SK-N-SH (cell line): ENCODE measurements at places on chromosomes 5 and 9.

GRCh38 chr9:713091-713490 lies 128.4 kb upstream of the DMRT1 start:
- no peak for DNase-seq

- peak; percentile 30 for DNase-seq
Observed at GRCh38 chr9:127014216-127014909, 99.8 kb downstream of the RALGPS1 start.

DNA sequence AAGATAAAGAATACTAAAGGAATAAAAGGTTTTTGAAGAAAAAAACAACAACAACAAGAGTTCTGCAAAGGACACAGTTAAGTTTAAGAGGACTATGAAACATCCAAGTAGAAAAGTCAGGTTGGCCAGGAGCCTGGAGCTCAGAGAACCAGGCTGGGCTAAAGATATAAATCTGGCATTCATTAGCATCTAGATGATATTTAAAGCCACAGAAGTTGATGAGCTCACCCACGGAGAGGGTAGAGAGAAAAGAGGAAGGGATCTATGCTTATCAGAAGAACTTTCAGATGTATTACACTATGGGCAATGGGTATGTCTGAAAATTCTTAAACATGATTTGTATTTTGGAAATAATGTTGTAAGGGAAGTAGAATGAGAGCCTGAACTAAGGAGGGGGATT lies 9.9 kb downstream of the MIER3 start:
- peak; percentile 12 for DNase-seq

- DNase-seq, result no peak
Observed at GRCh38 chr5:172801179-172801671, 30.2 kb upstream of the DUSP1 start.

DNA sequence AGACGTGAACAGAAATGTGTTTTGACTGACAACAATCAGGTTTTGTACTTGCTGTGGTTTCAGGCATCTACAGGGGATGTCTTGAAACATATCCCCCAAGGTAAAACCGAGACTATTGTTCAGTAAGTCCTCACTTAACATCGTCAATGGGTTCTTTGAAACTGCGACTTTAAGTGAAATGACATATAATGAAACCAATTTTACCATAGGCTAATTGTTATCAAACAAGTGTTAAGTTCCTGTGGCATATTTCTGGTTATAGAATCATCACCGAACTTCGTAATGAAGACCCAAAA lies 16.4 kb upstream of the OMD start:
- no peak for DNase-seq

DNA sequence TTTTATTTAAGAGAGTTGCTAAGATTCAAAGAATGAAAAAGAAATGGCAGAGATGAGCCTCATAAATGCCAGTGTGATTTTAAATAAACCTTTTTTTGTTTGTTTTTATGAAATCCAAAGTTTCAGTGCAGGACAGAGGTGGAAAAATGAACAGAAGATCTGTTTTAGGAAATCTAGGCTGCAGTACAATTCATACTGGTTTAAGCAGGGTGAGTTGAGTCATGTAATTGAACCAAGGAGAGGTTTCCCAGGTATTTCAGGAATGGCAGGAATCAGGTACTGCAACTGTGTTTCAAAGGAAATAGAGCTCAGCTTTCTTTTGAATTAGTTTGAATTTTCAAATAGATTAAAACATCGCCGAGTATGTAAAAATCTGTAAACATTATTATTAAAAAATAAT lies 3.0 kb upstream of the ANKRD31 start:
- no peak for DNase-seq
